Endothelial cell of umbilical vein (primary cell): ENCODE measurements at places on chromosomes 12 and 14.

- H3K27ac ChIP-seq: no peak overlapping the region
- no peak for DNase-seq
- no peaks in the 10 kb centered on the region for H3K27me3 ChIP-seq
- no peaks in the 10 kb centered on the region for H3K4me1 ChIP-seq
- H3K4me3 ChIP-seq: no peak overlapping the region
- H3K36me3 ChIP-seq: no peaks in the 10 kb centered on the region
Measured at GRCh38 chr12:131281016-131281415, 327.3 kb downstream of the ADGRD1 start.

DNA sequence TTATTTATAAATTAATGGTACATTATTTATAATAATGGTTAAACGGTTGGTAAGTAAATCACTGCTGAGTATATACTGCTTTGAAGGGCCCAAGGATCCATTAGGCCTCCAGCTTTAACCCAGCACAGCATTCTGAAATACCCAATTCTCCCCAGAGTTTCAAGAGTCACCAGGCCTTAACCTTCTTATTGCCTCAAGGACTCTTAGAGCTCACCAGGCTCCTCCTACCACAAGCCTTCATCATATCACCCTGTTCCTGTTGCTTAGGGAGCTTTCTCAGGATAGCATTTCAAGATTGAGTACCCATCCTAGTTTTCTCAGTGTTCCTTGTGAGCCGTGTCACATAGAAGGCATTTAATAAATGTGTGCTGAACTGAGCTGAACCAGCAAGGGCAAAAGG is 242.5 kb downstream of the FBXL14 start:
- no peak overlapping the region for H3K27ac ChIP-seq
- H3K4me1 ChIP-seq: peaks cover 10% of the 10 kb centered on the region
- H3K27me3 ChIP-seq: no peaks in the 10 kb centered on the region
- no peaks in the 10 kb centered on the region for H3K36me3 ChIP-seq

- H3K4me3 ChIP-seq: no peak overlapping the region
- no peaks in the 10 kb centered on the region for H3K36me3 ChIP-seq
- no peaks in the 10 kb centered on the region for H3K27me3 ChIP-seq
- H3K27ac ChIP-seq: no peak overlapping the region
Measured at GRCh38 chr12:90945070-90945649, 9.8 kb downstream of the CCER1 start.

GRCh38 chr12:110355073-110355472 is 48.4 kb downstream of the ANAPC7 start:
- no peak for DNase-seq
- H3K27ac ChIP-seq: no peak overlapping the region
- no peak overlapping the region for H3K4me3 ChIP-seq
- peaks cover 4% of the 10 kb centered on the region for H3K36me3 ChIP-seq

DNA sequence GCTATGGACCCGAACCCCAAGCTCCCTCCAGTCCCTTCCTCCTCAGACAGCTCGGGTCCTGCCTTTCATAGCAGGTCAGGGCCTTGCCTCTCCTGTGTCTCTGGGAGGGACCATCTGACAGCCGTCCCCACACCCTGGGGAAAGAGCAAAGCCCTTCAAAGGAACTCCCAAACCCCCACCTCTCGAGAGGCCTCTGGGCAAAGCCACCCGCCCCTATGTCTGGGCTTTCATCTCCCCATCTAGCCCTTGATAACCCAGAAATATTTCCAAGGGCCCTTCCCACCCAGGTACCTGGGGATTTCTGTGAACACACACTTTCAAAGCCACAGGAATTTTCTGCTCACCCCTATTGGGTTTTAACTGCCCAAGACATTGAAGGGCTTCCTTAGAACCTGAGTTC is 32.1 kb downstream of the SNRNP35 start:
- H3K4me1 ChIP-seq: no peaks in the 10 kb centered on the region
- DNase-seq: no peak
- no peak overlapping the region for H3K4me3 ChIP-seq
- no peaks in the 10 kb centered on the region for H3K36me3 ChIP-seq
- no peaks in the 10 kb centered on the region for H3K27me3 ChIP-seq

DNA sequence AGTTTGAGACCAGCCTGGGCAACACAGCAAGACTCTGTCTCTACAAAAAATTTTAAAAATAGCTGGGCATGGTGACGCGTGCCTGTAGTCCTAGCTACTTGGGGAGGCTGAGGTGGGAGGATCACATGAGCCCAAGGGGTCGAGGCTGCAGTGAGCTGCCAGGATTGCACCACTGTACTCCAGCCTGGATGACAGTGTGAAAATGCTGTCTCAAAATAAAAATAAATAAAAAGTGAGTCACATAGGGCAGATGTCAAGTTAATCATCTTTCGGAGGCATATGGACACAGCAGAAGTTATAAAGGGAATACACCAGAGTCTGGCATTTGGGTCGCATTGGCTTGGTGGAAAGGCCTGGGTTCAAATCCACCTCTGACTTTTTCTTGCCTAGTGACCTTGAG is 92.7 kb downstream of the PHETA1 start:
- H3K27ac ChIP-seq: no peak overlapping the region
- H3K27me3 ChIP-seq: peaks cover 5% of the 10 kb centered on the region
- DNase-seq: no peak

GRCh38 chr12:97452839-97453238 is 9.8 kb upstream of the RMST start:
- no peaks in the 10 kb centered on the region for H3K27me3 ChIP-seq
- H3K4me1 ChIP-seq: no peaks in the 10 kb centered on the region
- H3K4me3 ChIP-seq: no peak overlapping the region

DNA sequence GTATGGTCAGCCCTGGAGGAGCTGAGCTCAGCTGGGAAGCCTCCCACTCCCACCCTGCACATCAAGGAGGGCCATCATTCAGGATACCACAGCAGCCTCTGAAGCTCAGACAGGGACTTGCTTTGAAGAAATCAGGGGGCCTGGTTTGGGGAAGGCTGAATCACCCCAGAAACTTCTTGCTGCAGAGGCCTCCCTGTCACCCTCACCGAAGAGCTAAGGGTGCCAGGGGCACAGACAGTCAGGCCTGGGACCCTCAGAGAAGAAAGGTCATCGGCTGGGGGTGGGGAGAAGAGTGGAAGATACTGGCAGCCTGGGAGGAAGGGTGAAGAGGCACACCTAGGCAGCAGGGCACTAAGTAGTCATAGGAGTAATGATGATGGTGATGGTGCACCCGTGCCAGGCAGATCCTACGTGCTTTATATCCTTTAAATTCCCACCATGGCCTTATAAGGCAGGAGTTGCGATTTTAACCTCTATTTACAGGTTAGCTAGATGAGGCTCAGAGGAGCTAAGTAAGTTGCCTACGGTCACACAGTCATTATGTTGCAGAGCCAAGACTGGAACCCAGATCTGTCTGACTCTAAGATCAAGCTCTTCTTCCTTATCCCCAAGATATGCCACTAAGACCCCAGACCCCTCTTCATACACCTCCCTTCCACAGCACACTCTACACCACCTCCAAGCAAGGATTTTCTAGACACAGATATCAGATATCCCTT is 28.5 kb upstream of the PNMA1 start:
- no peaks in the 10 kb centered on the region for H3K27me3 ChIP-seq
- peaks cover 5% of the 10 kb centered on the region for H3K36me3 ChIP-seq
- DNase-seq: no peak

DNA sequence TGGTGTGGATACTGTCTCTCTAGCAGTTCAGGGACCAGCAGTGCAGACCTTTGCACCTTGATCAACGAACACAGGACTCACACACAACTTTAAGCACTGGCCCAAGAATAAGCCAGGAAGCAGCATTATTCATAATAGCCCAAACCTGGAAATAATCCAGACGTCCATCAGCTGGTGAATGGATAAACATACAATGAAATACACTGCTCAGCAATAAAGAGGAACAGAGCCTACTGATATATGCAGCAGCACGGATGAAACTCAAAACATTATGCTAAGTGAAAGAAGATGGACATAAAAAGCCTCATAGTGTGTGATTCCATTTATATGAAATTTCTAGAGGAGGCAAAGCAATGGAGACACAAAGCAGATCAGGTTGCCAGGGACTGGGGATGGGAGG is 303.9 kb upstream of the FKBP4 start:
- peak; percentile 21 for DNase-seq
- no peaks in the 10 kb centered on the region for H3K27me3 ChIP-seq
- no peak overlapping the region for H3K27ac ChIP-seq
- H3K4me1 ChIP-seq: no peaks in the 10 kb centered on the region
- H3K36me3 ChIP-seq: no peaks in the 10 kb centered on the region
